ENCODE measurements at places on chromosomes 11 and 22.

DNA sequence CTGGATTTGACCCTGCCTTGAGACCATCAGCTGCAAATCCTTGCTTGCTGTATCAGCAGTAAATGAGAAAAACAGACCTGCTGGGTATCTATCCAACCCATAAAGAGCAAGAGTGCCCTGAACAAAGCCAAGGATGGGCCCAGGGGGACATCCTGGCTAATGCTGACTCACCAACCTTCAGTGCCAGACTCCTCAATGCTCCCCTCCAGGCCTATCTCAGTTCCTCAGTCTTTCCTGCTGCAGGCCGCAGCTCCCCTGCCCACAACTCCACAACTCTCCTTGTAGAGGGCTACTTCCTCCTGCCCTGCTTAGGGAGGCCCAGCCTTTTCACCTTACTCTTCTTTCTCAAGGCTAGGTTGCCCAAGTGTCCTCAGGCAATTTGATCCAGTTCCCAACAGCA lies 2.6 kb downstream of the LAMTOR1 start:
- no peak for DNase-seq

GRCh38 chr11:92322225-92322624 lies 97.6 kb downstream of the FAT3 start:
- DNase-seq: peak; percentile 26

- no peak for DNase-seq
These were observed 171.9 kb downstream of the GRIA4 start for GRCh38 chr11:105781807-105782206.

GRCh38 chr11:119034813-119035212 lies 4.1 kb upstream of the SLC37A4 start:
- no peak for DNase-seq

GRCh38 chr22:43884600-43885318 lies 7.1 kb downstream of the PNPLA5 start:
- DNase-seq: peak; percentile 24

- DNase-seq: peak; percentile 40
These were observed 25.4 kb downstream of the A4GALT start for GRCh38 chr22:42695294-42695693.

- no peak for DNase-seq
These were observed 16.2 kb downstream of the ARHGEF12 start for GRCh38 chr11:120352405-120352804.

DNA sequence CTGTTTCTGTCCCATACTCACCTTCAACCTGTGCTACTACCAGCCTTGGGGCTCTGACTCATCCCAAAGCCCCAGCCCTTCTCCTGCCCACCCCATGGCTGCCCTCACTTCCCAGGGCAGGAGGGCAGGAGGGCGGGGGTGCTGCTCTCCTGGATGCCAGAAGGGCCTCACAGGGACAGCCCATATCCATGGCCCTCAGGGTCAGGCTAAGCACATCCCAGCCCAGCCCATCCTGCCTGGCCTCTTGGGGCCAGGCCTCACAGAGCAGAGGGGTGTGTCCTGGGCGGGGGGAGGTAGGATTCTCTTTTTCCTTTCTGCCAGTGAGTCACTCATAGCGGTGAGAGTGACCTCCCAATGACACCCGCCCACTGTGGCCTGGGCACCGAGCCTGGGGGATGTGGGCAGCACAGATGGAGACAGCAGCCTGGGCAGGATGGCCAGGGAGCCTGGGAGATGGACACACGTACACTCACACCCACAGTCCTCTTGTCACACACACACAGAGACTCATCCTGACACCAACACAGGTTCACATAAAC lies 2.4 kb downstream of the LTBP3 start:
- DNase-seq: no peak

GRCh38 chr11:111331711-111332479 lies 33.5 kb downstream of the POU2AF3 start:
- DNase-seq: no peak

DNA sequence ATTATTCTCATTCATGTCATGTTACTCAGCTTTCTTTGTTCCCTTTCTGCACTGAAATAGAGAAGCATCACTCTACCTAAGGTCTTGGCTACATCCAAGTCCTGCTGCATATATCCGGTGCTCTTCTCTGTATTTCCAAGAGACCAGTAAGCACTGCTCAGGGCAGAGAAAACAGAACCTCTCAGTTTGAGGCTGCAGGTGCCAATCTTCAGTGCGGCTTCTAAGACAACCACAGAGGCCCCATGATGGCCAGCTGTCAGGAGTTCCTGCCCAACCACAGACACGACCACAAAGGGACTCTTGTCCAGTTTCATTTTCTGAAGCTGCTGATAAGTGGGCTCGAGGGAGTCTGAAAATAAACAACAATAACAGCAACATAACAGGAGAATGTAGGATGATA lies 378.4 kb upstream of the PITPNB start:
- no peak for DNase-seq

- DNase-seq: no peak
These were observed 11.2 kb upstream of the CHST1 start for GRCh38 chr11:45676522-45677095.

DNA sequence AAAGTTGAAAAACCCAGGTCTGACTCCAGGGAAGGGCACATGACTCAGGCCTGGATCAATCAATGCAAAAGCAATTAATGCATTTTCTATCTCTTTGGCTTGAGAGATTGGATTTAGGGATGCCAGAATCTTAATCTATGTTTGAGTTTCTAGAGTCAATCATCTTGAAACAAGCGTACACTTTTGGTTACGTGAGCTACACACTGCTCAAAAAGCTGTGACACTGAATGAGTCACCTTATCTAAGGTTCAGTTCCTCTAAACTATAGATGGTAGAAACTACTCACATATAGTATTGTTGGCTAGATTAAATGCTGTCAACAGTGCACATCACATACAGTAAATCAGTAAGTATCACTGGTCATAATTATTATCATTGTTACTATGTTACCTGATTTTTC lies 24.2 kb downstream of the MRE11 start:
- DNase-seq: no peak

DNA sequence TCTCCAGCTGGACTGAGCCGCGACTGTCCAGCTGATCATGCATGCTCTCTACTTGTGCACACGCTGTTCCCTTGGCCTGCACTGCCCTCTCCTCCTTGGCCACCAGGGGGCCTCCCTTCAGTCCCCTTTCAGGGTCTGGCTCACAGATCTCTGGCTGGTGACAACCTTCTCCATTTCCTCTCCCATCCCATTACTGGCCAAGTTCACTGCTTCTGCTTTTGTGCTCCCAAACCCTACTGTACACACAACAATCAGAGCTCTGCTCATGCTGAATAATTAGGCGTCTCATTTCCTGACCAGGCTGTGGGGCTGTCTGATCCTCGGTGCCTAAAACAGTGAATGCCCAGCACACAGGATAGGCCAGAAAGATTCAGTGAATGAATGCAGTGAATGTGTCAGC lies 224.0 kb upstream of the NARS2 start:
- DNase-seq: peak; percentile 77

DNA sequence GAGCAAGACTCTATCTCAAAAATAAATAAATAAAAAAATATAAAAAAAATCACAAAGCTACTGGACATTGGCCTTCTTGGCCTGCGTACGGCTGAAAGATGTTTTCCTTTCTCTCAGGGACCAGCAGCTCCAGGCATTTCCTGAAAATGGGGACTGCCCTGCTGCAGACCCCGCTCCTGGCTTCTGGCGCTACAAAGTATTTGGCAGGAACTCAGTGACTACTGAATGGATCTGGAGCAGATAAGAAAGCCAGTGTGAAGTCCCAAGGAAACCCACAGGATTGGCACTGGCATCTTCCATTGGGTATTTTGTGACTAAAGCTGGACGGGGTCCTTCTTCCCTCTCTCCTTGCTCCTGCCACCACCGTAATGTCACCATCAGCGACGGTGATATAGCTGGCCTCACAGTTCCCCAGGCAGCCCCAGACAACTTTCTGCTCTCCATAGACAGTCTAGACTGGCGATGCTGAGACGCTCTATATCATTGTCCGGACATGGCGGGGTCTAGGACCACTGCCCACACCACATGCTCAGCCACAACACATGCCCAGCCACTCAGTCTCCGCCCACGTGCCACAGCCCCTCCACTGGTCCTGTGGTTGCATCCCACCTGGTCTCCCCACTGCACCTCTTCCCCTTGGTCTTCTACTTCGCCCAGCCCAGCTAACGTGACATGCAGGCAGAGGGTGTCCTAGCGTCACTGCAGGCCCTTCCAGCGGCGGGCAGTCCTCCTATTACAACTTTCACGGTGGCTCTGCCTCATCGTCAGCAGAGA lies 22.7 kb upstream of the YPEL1 start:
- DNase-seq: no peak

DNA sequence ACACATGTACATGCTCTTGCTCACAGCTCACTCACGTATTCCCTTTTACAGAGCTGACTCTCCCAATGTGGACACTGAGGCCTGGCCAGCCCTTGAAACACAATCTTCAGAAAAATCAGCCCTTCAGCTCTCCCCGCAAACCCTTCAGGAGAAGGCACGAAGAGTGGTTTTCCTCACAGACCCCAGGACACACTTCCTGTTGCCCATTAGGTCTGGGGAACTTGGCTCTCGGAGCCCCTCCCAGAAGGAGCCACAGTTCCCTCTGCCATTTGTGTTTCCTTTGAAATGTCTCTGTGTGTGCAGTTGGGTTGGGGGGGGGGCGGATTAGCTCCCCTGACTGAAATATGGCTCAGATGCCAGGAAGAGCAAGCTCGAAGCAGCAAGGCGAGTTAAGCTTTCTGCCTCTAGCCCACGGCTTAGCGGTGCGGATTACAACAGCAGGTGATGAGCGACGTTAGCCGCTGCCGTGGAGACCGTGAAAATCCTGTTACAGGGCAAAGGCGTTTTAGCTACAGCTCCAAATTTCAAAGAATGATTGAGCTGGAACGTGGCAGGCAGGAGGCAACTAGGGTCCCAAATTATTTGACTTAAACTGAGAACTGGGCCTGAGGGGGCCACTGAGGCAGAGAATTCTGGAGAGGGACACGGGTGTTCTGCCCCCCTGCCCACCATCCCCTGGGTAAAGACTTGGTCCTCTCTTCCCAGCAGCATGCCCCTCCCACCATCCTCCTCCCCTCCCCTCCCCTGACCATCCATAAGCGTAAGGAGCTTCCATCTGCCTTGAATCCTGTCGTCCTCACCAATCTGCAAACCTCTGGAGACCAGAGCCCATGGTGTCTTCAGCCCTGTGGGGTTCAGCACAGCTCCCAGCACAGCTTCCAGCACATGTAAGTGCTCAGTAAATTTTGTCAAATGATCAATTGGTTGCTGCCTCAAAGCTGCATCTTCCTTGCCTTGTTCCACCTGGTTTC lies 598.6 kb downstream of the BUD13 start:
- DNase-seq: no peak

DNA sequence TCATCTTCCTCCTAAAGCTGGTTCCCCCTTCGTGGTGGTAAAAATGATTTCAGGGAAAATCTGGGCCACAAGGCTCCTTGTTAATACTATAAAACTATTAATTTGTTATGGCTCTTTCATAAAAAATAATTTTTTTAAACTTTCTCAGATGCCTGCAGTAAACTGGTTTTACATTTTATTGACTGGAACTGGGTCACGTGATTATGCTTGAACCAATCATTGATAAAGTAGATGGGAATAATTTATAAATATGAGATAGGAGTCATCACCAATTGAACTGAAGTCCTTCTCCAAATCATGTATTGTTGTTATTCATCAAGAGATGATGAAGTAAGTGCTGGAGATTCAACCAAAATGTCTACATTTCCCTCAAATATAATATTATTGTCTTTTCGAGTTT lies 138.4 kb downstream of the SLC17A6 start:
- DNase-seq: no peak

DNA sequence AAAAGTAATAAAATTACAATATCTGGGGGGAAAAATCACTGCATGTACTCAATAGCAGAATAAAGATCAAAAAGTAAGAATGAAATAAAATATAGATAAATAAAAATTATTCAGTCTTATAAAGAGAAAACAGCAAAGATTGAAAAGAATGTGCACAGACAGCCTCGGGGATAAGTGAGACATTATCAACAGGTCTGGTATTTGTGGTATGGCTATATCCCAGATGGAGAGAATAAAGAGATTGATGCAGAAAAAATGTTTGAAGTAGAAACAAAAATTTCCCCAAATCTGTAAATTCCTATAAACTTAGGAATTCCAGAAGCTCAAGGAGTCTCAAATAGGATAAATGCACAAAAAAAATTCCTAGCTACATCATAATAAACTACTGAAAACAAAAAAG lies 74.5 kb upstream of the LUZP2 start:
- no peak for DNase-seq

DNA sequence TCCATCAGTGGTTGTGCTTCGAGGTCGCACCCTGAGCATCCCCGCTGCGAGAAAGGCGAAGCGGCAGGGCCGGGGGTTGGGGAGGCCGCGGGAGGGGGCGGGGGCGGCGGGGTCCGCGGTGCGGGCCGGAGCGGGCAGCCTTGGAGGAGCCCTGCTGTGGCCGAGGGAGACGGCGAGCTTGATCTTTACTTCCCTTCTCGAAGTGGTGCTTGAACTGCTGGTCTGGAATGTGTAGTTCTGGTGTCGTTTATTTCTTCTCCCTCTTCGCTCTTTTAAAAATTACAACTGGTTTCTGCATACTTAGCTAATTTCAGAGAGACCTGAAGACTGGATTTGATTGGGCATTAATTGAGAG lies 1.1 kb downstream of the APLP2 start:
- DNase-seq: peak; percentile 23

- DNase-seq: no peak
These were observed 68.8 kb downstream of the RTL6 start for GRCh38 chr22:44428941-44429830.

DNA sequence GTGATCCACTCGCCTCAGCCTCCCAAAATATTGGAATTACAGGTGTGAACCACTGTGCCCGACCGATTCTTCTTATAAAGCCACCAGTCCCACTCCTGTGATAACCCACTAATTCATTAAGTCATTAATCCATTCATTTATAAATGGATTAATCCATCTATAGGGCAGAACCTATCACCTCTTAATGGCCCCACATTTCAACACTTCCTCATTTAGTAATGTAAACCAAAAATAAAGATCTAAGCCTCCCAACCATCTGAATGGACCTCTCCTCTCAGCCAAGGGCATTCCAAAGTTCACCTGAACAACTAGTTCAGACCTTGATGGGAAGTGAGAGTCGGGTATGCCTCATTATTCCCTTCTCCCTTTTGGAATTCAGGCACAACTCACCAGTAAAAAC lies 9.9 kb upstream of the MRPL11 start:
- no peak for DNase-seq

DNA sequence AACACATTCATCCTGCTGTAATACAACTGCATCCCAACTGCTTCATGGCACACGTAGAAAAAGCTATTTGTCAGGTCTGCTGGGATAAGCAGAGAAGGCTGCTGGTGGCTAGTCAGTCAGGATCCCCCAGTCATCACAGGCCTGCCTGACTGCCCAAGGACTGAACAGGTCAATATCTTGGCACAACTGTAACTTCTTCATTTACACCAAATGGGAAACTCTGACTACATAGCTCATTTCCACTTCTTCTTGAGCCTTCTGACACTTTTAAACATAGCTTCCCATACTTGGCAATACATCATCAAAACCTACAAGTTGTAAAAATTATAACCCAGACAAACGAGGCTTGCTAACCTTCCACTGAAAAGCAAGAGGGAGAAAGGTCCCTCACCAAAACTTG lies 2.8 kb downstream of the TMEM9B start:
- no peak for DNase-seq

All from muscle of back (tissue), 13 donors.